GF-D8 (cell line): ENCODE measurements at places on chromosomes 1 and 21.

- DNase-seq: no peak
Observed at GRCh38 chr1:236565530-236565929, 38.8 kb downstream of the HEATR1 start.

DNA sequence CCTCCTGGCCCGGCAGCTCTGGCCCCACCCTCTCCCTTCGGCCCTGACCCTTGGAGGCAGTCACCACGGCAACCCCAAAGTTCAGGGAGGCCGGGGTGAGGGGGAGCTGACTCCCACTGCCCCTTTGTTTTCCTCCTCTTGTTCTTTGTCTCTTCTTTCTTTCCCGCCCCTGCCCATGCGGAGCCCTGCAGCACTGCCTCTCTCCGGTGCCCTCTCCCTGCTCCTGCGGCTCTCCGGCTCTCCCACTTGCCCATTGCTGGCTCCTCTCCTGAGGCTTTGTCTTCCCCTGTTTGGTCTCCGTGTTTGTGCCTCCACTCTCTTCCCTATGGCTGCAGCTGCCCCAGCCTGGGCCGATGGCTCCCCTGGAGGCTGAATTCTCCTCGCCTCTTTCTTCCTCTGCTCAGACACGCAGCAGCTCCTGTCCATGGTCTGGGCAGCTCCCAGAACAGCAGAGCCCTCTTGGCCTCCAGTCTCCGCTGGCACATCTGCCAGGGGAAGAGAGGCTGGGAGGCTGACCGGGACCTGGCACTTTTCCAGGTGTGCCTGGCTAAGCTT lies 5.8 kb downstream of the CELSR2 start:
- DNase-seq: no peak

DNA sequence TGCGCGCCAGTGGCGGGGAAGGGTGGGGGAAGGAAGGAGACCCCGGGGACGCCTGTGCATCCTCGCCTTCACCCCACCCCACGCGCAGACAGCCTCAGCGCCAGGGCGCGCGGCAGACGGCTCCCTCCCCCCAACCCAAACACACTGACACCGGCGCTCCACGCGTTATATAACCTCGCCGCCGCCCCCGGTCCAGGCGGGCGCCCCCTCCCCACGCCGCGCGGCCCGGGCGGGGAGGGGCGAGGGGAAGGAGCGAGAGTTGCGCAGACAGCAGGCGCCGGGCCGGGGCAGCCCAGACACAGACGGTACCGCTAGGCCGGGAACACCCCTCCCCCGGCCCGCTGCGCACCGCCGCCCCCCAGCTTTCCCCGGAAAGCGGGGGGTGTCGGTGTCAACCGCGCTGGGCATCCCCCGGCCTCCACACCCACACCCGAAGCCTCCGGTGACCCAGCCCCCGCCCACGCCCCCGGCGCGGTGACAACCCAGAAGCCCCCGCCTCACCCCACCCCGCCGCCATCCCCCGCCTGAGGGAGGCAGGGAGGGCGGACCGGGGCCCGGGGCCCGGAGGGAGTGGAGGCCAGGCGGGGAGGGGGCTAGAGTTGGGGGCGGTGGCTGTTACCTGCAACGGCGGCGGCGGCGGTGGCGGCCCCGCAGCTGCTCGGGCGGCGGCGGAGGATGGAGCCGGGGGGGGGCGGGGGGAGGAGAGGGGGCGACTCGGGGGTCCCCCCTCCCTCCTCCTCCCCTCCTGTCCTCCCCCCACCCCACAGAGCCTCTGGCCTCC lies 432 bp downstream of the AKT3 start:
- DNase-seq: no peak

DNA sequence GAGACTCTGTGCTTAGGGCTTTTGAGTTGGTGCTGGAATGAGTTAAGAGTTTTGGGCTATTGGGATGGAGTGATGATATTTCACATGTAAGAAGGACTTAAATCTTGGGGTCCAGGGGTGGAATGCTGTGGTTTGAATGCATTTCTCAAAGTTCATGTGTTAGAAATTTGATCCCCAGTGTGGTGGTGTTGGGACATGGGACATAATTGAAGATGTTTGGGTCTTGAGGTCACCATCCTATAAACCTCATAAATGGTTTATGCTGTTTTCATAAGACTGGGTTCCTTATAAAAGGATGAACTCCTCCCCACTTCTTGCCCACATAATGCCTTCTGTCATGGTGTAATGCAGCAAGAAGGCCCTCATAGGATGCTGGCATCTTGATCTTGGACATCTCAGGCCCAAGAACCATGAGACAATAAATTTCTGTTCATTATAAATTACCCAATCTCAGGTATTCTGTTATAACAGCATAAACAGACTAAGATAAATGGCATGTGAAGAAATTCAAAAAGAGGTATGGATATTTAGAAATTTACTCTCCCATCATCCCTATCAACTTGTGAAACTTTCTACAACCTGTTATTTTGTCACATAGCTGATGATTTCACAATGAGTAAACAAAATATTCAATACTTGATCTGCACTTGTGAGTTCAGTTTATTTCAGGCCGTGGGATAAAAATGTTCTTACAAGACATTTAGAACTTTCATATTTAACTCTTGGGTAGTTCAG lies 48.0 kb upstream of the NEK7 start:
- DNase-seq: no peak

- no peak for DNase-seq
Observed at GRCh38 chr1:207259391-207259790, 62.1 kb upstream of the CD55 start.

- no peak for DNase-seq
Observed at GRCh38 chr1:117321680-117322609, 45.3 kb upstream of the MAN1A2 start.

- no peak for DNase-seq
Observed at GRCh38 chr1:40315795-40316594, 1.1 kb downstream of the COL9A2 start.

GRCh38 chr21:16194788-16195537 lies 465.2 kb downstream of the USP25 start:
- peak; percentile 62 for DNase-seq

- DNase-seq: peak; percentile 2
Observed at GRCh38 chr1:44652445-44653106, 21.7 kb downstream of the TMEM53 start.

GRCh38 chr21:24302400-24302799 lies 1304.9 kb downstream of the MRPL39 start:
- no peak for DNase-seq

DNA sequence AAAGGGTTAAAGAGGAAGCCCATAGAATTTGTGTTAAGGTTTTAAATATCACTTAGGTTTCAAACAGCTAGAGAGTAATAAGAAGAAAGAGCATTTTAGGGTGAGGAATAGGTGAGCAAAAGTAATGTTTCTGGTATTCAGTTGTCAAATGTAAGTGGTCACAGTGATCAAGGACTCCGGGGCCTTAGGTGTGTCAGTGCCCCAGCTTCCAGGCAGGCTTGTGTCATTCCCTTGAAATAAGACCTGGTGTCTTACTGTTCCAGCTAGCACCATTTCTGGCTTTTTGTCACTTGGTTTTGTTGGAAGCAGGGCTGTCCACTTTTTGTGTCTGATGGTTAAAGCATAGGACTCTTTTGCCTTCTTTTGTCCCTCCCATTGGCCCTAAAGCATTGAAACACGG lies 69.6 kb downstream of the DYRK1A start:
- no peak for DNase-seq

DNA sequence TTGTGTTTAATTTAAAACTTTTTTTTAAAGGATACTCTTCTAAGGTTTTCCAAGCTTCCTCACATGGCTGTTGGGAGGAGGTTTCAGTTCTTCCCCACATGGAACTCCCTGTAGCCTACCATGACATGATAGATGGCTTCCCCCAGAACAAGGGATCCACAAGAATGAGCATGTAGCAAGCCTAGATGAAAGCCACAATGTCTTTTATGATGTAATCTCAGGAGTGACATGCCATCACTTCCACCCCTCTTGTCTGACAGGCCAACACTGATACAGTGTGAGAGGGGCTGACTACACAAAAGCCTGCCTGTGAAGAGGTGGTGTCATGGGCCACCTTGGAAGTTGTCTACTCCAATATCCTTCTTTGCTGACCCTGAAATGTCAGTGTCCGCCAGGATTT lies 32.0 kb downstream of the CD34 start:
- no peak for DNase-seq

- DNase-seq: no peak
Observed at GRCh38 chr21:37758982-37759381, 157.3 kb downstream of the KCNJ6 start.

GRCh38 chr1:36107394-36107793 lies 17.6 kb downstream of the COL8A2 start:
- DNase-seq: no peak

DNA sequence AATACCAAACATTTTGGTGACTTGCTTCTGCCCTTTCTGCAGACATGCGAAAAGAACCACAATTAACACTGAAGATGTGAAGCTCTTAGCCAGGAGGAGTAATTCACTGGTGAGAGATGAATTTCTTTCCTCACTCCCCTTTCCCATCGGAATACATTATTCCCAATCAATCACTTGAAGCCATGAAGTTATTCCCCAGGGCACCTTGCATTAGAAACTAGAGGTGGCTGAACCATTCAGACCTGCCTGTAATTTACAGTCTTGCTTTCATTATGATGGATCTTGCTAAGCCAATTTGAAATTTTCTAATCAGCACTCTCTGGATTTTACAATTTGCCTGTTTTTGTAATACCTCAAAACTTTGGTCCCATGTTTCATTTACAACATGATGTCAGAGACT lies 9.5 kb upstream of the CORT start:
- DNase-seq: no peak

DNA sequence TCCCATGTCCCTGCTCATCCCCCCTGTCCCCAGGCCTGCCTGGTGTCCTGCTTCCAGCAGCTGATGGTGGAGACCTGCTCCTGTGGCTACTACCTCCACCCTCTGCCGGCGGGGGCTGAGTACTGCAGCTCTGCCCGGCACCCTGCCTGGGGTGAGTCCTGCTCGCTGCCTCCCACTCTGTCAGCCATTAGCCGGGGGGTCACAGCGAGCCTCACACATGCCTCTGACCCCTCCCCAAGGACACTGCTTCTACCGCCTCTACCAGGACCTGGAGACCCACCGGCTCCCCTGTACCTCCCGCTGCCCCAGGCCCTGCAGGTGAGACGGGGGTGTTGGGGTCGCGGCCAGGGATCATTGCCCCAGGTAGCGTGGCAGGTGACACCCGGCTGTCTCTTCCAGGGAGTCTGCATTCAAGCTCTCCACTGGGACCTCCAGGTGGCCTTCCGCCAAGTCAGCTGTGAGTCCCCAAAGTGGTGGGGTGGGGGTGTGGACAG lies 10.0 kb downstream of the SCNN1D start:
- DNase-seq: no peak

- DNase-seq: no peak
Observed at GRCh38 chr21:35259457-35259856, 210.4 kb upstream of the RUNX1 start.

- no peak for DNase-seq
Observed at GRCh38 chr1:67572594-67573221, 112.3 kb upstream of the GADD45A start.

- no peak for DNase-seq
Observed at GRCh38 chr1:21884456-21885235, 52.5 kb downstream of the HSPG2 start.

DNA sequence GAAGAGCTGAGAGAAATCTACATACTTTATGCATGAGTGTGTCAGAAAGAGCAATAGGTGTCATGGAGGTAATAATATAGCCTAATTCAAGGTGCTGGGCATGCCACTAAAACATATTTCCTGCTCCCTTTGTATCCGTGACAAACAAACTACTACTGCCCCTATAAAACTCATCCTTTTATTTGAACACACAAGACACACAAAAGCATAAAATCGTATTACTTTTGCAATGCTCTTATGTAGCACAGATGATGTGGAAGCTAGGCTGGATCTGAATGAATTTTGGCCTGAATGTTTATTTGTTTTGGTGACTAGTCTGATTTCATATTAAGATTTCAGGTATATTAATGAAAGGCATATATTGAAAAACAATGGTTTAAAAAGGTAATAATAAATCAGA lies 239.3 kb upstream of the NEGR1 start:
- DNase-seq: no peak

- DNase-seq: no peak
Observed at GRCh38 chr1:176157995-176158394, 49.1 kb downstream of the COP1 start.

DNA sequence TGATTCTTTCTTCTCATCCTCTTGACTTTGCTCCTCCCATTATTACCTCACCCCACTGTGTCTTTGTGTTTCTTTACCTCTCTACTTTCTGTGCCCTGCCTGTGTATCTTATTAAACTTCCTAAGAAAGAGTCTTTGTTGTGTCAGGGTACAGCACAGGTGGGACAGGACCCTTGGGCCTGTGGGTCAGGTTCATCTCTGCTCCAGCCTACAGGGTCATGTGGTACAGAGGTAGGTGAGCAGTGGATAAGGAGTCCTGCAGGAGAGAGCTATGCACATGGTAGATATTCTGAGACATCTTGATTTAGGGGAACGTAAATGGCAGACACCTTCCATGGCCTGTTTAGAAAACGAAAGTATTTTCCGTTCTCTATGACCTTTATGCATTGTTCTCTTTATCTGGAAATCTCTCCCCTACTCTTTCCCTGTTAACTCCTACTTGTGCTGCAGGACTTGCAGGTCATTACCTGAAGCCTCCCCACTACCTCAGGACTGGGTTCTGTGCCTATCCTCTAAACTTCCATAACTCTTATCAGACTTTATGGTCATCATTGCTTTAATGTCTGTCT lies 9.9 kb downstream of the GIPC2 start:
- no peak for DNase-seq

DNA sequence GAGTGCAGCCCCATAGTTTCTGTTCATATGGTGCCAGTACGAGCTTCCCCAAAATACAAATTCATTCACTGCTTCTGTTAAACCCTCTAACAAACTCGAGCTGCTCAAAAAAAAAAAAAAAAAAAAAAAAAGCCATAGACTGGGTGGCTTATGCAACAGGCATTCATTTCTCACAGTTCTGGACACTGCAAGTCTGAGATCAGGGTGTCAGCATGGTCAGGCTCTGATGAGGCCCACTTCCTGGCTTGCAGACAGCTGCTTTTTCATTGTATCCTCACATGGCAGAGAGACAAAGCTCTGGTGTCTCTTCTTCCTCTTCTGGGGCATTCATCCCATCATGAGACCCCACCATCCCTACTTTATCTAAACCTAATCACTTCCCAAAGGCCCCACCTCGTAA lies 121.6 kb downstream of the PTBP2 start:
- DNase-seq: no peak

DNA sequence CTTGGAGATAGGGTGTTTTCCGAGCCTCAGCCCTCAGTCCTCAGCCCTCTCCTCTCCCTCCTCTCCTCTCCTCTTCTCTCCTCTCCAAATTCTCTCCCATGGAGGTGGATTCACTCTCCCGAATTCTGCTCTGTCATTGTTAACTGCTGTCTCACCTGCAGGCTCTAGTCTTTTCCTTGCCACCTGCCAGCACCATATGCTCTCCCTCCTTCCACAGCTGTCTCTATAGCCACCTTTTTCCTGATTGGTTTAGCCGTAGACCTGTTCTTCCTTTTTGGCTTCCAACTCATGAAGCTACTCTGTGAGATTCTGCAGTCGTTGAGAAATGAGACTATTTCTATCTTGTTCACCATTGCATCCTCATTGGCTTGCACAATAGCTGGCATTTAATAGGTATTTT lies 19.7 kb downstream of the COG2 start:
- no peak for DNase-seq

DNA sequence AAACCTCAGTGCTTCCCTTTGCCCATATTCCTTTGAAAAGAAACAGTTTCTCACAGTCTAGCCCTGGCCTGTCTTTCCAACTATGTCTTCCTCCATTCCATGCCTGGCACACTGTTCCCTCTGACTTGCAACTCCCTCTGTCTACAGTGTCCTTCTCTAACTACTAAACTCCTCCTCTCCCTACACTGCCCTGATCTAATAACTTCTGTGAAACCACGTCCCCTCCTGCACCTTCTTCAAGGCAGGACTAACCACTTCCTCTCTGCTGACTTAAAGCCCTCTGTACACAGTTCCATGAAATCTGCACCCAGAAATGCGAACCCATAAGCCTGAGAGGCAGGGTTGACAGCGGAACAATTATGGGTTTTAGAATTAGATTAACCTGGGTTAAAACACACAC lies 62.2 kb upstream of the ATP1B1 start:
- peak; percentile 68 for DNase-seq
